ENCODE measurements at places on chromosomes 1 and 21. TPM values are rescaled to one million over a fixed set of nuclear protein-coding genes. Genes with fewer than 3 reads are reported as not detected.

GRCh38 chr1:9281071-9281827, 11.4 kb upstream of the SPSB1 start:
- no peak for DNase-seq

DNA sequence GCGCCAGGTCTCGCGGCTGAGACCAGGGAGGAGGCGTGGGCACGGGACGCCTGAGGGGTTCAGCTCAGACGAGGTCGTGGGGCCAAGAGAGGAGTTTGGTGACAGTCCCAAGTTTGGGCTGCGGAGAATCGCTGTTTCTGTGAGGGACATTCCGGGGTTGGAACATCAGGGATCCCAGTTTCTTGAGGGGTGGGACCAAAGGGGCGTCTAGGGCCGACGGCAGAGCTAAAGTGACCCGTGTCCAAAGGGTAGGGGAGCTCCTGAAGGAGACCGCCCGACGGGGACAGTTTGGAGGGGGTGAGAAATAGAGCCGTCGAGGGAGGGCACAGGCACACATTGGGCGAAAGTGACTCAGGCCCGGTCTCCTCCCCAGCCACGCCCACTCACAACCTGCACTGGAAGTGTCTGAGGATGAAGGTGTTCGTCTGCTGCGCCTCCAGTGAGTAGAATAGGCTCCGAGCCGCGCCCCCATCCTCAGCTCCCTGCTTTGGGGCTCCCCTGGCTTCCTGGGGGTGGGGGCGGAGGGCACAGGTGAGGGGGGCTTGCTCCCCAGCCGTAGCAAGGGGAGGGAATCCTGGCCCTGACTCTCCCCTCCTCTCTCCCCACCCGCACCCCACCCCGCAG, 7.0 kb downstream of the EFNA3 start:
- peak; percentile 70 for DNase-seq

DNA sequence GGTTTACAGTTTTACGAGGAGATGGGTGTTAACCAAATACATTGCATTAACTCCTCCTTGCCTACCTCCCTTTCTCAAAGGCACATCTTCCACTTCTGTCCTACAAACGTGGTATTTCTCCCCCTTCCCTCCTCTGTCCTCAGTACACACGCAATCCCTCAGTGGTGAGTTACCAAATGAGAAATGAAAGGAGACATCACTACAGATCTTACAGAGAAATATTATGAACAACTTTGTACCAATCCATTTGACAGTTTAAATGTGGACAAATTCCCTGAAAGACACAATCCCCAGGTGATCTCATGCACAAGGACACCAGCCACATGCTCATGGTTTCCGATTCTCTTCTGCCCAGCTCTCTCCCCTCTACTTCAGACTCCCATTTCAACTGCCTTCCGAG, 6.4 kb downstream of the LACTBL1 start:
- DNase-seq: no peak

GRCh38 chr1:28812669-28813468, 899 bp downstream of the OPRD1 start:
- no peak for DNase-seq

CLCA1 gene
- total RNA-seq: not detected

DNA sequence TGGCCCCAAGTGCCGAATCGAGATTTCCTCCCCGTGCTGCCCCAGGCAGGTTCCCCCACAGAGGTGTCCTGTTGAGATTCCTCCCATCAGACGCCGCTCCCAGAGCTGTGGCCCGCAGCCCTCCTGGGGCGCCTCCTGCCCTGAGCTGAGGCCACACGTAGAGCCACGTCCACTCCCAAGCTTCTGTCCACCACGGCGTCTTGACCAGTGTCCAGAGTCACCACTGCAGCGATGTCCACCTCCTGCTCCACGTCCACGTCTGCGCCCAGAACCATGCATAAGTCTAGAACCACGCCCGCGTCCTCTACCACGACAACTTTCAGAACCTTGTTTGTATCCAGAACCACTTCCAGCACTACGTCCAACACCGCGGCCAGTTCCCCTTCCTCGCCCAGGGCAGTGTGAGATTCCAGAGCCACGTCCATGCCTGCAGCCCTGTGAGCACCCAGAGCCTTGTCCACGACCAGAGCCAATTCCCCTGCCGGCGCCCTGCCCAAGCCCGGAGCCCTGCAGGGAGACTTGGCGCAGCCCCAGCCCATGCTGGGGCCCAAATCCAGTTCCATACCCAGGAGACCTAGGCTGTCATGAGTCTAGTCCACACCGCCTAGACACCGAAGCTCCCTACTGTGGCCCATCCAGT, 2.8 kb downstream of the KPRP start:
- peak; percentile 53 for DNase-seq

- no peak for DNase-seq
Measured at GRCh38 chr1:119794876-119795240, 16.4 kb downstream of the REG4 start.

Measured in right cardiac atrium (tissue), 5 donors.